ENCODE measurements at places on chromosomes 16 and 17.

DNA sequence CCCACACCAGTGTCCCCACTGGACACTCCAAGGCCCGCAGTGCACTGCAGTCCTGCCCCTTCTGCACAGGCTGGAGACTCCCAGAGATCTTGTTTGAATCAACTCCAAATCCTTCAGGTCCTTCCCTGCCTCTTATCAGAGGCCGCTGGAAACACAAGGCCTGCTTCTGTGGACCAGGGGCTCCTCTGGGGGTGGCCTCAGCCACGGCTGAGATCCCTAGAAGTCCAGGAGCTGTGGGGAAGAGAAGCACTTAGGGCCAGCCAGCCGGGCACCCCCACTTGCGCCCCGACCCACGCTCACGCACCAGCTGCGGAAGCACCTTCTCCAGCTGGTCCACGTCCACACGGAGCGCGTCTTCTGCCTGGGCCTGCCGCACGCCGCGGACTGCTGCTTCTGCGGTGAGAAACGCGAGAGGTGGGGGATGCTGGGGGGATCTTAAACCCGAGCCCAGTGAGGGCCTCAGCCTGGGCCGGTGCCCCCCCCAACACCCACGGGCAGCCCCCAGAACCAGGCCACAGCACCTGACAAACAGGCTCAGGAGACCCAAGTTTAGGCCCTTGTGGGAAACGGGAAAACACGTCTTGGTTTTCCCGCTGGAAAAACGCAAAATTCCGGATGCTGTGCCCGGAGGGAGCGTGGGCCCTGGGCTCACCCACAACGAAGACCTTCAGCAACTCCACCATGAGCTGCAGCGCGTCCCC lies 3.5 kb downstream of the CENPX start:
- DNase-seq, result no peak

DNA sequence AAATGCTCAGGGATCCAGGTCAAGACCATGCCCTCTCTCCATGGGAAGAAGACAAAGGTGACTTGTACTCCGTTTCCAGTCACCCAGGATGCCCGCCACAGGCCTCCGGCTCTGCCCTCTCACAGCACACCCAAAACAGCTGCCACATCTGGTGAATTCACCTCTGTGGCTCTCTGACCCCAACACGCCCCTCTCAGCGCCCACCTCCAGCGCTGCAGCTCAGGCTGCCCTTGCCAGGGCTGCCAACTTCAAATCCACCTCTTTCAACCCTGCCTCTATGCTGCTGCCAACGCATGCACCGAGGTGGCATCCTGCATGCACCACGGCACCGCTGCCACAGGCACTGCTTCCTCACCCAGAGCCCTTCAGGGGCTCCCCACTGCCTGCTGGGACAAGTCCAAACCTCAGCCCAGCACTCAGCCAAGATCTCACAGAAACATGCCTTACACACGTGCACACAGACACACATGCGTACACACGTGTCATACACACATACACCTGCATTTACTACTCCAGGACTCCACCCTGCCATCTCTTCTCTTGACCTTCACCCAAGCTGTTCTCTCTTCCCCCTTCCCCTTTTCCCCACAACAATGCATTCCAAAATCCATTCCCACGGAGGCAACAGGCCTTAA lies 7.5 kb downstream of the HID1 start:
- no peak for DNase-seq

DNA sequence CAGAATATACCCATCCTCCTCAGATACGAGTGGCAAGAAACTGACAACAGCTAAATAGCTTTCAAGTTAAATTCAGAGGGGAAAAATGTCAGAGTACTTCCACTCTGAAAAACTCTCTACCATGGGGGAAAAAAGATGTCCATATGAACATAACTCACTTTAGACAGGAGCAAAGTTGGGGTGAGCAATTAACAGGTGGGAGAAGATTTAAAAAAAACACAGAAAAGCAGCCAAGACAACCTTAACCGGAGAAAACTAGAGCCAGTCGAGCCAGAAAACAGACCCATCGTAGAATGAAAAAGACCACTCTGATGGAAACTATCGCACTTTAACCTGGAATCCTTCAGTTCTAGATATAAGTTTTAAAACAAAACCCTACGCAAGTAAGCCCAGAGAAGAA lies 833 bp downstream of the TERF2 start:
- DNase-seq, result no peak

- DNase-seq, result no peak
Measured at GRCh38 chr17:73257516-73257915, 4.2 kb downstream of the CPSF4L start.

GRCh38 chr17:81601525-81602120 lies 35.3 kb downstream of the NPLOC4 start:
- DNase-seq, result no peak

GRCh38 chr17:7550344-7550743 lies 1.5 kb downstream of the TNFSF12 start:
- DNase-seq, result no peak

DNA sequence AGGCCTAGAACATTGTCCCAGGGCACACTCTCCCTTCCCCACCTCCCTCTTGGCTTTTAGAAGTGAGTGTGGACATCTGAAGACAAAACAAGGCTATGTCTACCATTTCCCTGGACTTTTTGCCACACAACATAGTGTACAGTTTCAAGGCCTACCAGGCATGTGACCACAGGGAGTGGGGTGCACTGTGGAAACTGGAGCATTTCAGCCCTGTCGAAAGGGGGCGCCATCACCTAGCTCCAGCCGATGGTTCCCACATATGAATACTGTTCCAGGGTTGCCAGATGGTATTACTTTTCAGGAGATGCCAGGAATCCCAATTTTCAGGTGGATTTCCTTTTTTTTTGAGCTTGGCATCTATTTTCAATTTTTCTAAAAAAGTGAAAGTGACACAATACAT lies 140.7 kb downstream of the KATNIP start:
- DNase-seq, result peak; percentile 13

DNA sequence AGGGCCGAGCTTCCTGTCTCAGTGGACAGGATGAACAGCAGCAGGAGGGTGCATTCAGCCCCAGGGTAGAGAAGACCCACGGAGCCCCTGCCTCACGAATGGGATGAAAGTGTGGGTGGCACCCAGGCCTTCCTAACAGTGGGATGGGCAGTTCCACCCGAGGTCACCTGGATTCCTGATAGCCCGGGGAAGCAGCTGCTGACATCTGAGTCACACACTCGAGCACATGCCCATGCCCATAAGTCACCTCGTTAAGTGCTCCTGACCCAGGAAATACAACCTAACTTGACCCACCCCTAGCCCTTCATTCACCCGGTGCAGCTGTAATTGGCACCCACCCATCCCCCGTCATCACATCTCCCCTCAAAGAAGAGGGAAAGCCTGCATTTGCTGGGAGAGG lies 85.3 kb upstream of the FOXF1 start:
- DNase-seq, result no peak
